ENCODE measurements at places on chromosomes 7 and 10. TPM values are rescaled to one million over a fixed set of nuclear protein-coding genes. Genes with fewer than 3 reads are reported as not detected.

Gene RBM28
- polyA plus RNA-seq: 59.4 TPM

Gene UBE2D1
- polyA plus RNA-seq: 37.5 TPM

Gene MBLAC1
- polyA plus RNA-seq: 1.3 TPM

Gene TMEM270
- not detected for polyA plus RNA-seq

Gene PRSS2
- polyA plus RNA-seq: not detected

Gene JMJD1C
- 102 TPM for polyA plus RNA-seq

Gene TAS2R3
- 0.24 TPM for polyA plus RNA-seq

Data from right lung (tissue), 10 donors.